ENCODE measurements at places on chromosomes 12 and 14.

DNA sequence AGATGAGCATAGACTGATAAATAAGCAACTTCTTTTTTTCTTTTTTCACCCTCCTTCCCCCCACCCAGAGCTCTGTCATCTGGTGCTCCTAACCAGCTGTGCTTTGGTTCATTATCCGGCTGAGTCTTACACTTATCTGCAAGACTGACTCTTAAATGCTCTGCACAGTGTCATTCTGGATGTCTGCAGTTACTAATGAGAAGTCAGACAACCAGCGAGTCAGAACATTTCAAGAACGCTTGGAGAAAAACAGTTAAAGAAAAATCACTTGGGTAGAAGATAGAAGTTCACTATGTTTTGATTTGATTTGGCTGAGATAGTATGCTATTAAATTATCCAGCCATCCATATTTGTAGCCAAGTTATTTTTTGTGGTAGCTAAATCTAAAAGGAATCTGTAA is 328.9 kb upstream of the PRICKLE1 start:
- DNase-seq = no peak

GRCh38 chr12:55659486-55660385 is 23.0 kb downstream of the OR10P1 start:
- no peak for DNase-seq

DNA sequence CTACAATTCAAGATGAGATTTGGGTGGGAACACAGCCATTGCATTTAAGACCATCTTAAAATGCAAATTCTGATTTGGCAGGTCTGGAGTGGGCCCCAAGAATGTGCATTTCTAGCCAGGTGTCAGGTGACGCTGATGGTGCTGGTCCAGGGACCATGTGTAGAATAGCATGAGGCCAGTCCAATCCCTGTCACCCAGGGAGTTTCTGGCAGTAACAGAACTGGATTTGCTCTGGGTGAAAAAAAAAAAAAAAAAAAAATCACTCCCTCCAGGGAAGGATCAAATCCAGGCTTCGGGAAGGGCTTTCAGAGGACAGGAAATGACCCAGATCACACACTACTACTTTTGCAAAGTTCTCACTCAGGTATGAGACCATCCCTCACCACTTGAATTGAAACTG is 213.2 kb upstream of the NOS1 start:
- DNase-seq = no peak

DNA sequence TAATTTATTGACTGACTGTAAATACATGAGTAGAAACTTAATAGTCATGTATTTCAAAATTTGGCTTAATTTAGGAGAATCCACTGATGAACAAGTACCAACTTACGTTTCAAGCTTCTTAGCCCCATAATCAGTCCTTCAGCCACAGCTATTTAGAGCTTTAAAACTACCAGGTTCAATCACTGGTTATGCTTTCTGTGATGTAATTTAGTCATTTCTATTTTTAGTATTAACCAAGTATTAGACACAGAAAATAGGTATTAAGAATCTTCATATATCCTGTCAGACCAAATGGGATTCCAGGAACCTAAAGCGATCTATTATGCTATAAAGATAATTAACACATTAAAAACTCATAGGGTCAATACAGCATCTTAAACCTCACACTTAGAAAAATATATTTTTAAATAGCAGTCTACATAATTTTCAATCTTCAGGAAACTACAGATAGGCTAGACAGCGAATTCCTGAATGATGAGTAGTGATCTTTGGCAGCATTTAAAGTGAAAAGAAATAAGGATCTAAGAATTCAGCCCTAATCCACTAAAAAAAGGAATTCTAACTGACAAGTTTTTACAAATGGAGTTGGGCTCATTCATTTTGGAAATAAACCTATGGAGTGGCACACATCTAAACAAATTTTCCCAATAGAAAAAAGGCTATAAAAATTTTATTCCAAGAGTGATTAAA is 51.5 kb downstream of the ZC3H14 start:
- DNase-seq = peak; percentile 84

DNA sequence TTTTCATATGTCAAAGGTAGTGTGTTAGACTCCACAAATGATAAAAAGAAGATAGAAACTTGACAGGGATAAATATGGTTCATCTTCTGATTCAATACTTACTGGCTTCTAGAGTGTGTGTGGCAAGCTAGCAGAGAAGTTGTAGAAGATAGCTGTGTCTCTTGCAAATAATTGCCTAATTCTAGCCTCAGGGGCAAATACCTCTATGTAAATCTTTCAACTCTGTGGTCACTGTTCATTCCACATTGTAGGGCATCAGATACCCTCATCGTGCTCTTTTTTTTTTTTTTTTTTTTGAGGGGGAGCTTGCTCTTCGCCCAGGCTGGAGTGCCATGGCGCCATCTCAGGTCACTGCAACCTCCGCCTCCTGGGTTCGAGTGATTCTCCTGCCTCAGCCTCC is 1.7 kb downstream of the OLR1 start:
- DNase-seq = no peak

DNA sequence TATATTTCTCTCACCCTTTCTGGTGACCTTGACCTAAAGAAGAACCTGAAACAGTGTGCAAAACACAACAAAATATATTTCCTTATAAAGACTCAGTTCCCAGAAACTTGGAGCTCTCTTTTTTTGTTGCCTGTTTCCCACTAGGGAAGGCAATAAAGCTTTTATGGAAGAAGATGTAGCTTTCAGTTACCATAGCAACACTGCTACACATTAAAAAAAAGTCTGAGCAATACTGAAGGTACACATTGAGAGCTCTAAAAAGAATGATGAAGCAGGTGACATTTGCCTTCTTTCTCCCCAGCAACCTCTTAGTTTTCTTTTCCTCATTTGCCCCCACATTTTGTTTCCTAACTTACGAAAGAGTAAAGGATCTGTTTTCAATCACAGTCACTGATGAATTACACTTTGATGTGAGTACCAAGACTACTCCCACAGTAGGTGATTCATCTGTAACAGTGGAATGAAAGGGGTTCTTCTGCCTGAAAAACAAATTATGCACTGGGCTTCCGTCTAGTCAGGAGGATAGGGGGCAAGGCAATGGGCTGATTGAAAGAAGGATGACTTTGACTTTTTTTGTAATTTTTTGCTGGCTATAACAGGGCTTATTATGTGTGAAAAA is 1.1 kb upstream of the CATSPERB start:
- DNase-seq = no peak

- peak; percentile 71 for DNase-seq
Observed at GRCh38 chr12:100576331-100577036, 3.0 kb downstream of the GAS2L3 start.

- DNase-seq = no peak
Observed at GRCh38 chr14:33993246-33993645, 42.4 kb upstream of the EGLN3 start.

GRCh38 chr12:101954676-101955075 is 77.3 kb downstream of the DRAM1 start:
- DNase-seq = no peak

DNA sequence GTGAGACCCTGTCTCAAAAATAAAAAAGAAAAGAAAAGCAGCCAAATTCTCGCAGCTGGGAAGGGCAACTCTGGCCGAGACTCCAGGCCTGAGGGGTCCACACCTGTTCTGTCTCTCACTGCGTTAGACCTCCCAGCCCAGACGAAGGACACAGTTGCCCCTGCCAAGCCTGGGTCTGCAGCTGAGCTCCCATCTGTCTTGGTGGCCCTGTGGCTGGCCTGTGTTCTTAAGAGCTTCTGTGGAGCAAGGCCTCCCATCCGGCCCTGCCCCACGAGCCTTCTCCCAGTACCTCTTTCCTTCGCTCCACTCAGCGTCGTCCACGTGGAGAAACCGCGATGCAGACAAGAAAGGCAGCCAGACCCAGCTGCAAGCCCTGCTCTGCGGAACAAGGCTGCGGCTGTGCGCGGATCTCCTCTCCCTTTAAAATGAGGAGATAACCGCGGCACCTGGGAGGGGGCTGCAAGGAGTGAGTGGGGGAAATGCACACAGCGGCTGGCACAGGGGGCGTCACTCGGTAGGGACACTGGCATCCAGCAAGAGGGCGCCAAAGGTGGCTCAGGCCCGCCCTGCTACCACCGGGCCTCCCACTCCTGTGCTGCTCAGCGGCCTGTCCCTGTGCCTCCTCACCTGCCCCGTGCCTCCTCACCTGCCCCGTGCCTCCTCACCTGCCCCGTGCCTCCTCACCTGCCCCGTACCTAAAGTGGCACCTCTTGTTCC is 42.4 kb downstream of the LRRC74A start:
- no peak for DNase-seq

DNA sequence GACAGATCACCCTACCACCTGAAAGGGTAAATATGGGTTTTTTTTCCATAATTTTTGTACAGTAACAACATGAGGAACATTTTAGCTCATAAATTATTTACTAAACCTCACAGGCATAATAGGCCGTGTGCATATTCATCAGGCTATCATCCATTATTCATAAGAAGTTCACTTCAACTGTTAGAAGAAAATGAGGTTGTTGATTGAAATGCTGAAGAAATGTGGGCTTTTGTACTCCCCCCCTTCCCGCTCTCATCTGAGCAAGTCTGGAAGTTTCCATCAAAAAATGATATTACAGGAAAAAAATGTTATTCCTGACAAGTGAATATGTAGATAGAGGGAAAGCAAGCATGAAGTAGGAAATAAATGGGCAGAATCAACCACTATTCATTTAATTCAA is 7.9 kb upstream of the POU6F1 start:
- no peak for DNase-seq

DNA sequence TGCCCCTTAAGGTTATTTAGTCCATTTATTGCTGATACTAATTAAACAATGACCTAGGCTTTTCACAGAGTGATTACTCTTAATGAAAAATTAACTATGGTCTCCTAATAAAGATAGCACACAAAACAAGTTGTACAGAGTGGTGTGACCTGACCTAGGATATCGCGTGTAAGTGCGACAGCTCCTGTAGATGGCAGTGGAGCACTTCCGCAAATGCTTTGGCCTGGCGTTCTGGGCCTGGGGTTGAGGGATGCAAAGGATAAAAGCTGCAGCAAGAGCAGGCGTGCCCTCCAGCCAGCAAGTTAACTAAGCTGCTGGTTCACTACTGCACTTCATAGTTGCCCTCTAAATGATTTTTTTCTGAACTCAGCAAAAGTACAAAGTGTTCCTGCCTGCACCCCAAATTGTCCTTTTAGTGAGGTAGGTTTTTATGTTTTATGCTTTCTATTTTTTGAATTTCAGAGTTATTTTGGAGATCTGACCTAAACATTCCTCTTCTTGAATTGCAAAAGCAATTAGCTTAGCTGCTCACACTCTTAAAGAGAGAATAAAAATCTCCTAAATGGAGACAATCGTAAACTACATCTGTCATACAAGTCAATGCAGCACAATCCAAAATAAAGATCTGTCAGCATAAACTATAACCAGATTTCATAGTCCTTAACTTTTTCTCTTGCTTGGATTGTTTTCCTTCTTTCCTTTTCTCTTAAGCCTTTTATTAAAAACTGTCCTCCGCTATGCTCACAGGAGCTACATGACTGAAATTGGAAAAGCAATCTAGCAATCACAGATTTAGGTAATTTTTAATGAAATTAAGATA is 379.6 kb downstream of the LRIG3 start:
- peak; percentile 91 for DNase-seq

GRCh38 chr14:51707327-51707726 is 55.6 kb downstream of the FRMD6 start:
- DNase-seq = no peak

- no peak for DNase-seq
Observed at GRCh38 chr12:104505095-104505818, 48.5 kb downstream of the CHST11 start.

GRCh38 chr12:68784015-68784414 is 24.0 kb upstream of the MDM2 start:
- no peak for DNase-seq

DNA sequence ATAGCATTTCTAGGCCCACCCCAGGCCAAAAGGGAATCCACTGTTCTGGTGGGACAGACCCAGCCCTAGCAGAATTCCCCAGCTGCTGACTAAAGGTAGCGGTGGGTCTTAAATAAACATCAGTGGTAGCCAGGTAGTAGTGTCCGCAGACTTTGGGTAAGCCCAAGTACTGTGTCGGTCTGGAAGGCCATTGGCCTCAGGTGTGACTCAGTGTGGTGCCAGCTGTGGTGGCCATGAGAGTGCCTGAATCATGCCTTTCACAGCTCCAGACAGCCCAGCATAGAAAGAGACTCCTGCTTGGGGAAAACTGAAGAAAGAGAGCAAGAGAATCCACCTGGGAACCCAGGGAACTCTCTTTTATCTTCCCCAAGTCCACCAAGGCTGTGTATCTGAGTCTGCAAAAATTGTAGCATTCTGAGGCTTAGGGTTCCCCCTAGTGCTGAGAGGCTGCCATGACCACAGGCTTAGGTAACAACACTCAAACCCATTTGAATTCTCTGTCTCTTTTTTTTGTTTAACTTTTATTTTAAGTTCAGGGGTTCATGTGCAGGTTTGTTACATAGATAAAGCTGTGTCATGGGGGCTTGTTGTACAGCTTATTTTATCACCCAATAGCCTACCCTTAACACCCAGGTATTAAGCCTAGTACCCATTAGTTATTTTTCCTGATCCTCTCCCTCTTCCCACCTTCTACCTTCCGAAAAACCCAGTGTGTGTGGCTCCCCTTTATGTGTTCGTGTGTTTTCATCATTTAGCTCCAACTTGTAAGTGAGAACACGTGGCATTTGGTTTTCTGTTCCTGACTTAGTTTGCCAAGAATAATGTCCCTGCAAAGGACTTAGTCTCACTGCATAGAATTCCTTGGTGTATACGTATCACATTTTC is 16.7 kb upstream of the CD163L1 start:
- peak; percentile 61 for DNase-seq

DNA sequence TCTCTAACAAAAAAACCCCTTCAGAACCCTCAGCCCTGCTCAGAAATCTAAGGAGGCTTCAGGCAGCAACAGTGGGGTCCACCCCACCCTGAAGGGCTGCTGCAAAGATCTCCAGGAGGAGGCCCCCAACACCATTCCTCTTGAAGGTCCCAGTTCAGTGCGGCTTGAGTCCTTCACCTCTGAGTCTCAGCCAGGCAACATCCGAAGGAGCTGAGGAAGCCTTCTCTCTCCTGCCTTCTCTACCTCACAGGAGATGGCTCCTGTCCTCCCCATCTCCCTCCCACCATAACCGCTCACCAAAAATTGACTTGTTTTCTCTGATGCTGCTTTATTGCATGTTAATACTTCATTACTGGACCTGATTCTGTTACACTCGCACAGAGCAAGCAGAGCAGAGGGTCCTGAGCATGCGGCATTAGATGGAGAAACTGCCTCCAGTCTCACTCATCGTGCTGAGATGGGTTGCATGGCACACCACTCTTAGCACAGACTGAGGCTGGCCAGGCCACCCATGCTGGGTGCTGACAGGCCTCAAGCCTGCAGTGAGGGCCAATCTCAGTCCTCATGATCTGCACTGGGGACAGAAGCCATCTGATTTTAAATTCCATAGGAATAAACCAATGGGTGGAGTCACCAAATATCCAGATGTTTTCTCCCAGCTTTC is 224.8 kb downstream of the CACNA1C start:
- DNase-seq = no peak

DNA sequence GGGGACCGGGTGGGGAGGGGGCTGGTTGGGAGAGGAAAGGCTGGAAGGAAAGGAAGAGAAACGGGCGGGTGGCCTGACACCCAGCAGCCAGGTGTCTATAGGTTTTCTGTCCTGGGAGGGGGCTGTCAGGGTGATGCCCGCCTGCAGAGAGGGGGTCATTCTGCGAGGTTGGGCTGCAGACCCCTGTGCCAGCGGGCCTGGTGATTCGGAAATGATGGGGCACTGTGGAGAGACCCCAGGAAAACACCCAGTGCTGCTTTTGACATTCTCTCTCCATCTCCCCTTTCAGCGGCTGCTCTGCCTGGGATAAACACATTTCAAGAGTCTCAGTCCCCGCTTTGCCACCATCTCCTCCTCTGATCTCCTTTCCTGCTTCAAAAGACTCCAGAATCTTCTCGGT is 168.5 kb upstream of the RTL1 start:
- DNase-seq = no peak

- DNase-seq = no peak
Observed at GRCh38 chr12:31603546-31604009, 12.6 kb upstream of the DENND5B start.
